Frontal cortex (tissue), 4 donors: ENCODE measurements at places on chromosomes 7 and 10. TPM values are rescaled to one million over a fixed set of nuclear protein-coding genes. Genes with fewer than 3 reads are reported as not detected.

Gene EPO
- total RNA-seq, result not detected

Gene HOXA3
- total RNA-seq, result not detected

Gene H2BK1
- total RNA-seq, result not detected

Gene TBXAS1
- 2.9 TPM for total RNA-seq

Gene EBF3
- 0.82 TPM for total RNA-seq

Gene ZNF488
- total RNA-seq, result 0.41 TPM

Gene NEUROD6
- total RNA-seq, result 653 TPM

Gene BBS9
- 91.3 TPM for total RNA-seq

Gene NFE2L3
- total RNA-seq, result 9.8 TPM

Gene ABCB4
- 1.2 TPM for total RNA-seq

GRCh38 chr7:99293167-99293566, 20.5 kb downstream of the MYH16 start:
- DNase-seq, result no peak

GRCh38 chr10:32948451-32948850, 9.6 kb downstream of the ITGB1 start:
- no peak for DNase-seq

DNA sequence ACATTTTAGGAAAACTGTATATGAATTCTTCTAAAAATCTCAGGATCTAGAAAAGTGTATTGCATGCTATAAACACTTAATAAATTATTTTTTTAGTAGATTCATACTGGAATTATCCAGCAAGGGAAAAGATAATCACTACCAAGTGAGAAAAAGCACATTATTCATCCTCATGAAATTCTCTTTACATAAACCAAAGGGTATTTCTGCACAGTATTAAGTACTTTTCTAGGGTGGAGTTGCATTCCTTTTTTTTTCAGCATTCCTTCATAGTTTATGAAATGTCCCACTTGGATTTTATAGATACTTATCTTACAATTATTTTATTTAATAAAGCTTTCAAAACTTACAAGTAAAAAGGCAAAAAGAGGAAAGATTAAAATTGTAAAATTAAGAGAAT, 403.3 kb downstream of the HGF start:
- no peak for DNase-seq

DNA sequence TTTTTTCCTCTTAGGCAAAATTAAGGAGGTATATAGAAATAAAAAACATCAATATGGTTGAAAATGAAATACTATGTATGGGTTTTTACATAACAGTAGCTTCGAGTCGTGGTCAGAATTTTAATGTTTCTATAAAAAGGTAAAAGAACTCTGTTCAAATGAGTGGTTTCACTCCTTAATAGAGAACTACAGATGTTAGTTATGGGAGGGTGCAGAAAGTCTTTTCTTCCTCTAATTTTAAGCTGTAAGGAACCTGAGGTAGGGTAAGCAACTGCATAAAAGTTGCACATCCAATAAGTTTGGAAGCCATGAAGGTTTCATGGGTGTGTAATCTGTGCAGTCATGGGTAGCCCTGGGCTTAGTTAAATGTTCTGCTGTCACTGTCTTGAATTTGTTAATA, 141.3 kb downstream of the SUGCT start:
- DNase-seq, result no peak

GRCh38 chr7:152674860-152675758, 832 bp downstream of the XRCC2 start:
- DNase-seq, result no peak

DNA sequence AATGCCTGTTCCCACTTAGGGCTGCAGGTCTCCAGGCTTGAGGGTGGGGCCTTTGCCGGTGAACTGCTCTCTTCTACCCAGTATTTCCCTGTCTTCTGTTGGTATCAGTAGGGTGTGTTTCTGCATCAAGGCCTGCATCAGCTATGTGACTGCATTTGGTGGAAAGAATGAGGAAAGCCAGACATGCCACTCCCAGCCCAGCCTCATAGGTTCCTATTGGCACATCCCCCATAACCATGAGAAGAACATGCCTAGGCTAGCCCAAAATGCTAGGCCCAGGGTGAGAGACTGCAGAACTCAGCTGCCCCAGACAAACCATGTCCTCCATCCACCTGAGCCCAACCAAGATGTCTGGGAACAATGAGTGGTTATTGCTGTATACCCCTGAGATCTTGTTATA, 380.3 kb upstream of the ADARB2 start:
- no peak for DNase-seq

DNA sequence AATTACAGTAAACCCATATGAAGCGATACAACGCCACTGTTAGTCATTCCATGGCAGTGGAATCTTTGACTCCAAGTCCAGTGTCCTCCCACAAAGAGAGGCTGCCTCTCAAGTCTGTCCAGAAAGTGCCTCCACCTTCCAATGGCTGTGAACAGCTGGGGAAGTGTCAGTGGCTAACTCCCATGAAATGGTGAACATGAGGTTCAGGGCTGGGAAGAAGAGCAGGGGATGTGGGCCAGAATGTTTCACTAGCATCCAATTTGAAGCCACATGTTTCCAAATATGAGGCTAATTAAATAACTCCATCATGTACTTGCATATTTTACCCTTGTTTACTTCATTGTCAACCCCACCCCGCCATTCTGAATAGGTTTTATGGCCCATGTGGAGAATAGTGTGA, 53.1 kb upstream of the CHST15 start:
- no peak for DNase-seq

GRCh38 chr10:119323085-119324016, 116.0 kb downstream of the GRK5 start:
- DNase-seq, result no peak

DNA sequence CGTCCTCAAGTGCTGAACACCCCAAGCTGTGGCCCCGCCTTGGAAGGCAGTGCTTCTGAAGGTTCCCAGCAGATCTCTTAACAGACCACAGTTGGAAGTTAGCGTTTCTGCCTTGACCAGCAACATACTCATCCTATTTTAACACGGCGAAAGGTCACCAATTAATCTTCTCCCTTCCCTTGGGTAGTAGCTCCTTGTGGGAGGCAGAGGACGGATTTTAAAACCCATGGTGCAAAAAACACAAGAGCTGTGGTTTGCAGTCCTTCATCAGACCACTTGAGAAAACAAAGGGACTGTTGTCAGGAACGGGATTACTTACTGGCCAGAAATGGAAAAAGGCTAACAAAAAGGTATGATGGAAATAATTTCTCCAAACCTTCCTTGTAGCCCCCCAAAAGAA, 87.3 kb downstream of the BEND7 start:
- no peak for DNase-seq

DNA sequence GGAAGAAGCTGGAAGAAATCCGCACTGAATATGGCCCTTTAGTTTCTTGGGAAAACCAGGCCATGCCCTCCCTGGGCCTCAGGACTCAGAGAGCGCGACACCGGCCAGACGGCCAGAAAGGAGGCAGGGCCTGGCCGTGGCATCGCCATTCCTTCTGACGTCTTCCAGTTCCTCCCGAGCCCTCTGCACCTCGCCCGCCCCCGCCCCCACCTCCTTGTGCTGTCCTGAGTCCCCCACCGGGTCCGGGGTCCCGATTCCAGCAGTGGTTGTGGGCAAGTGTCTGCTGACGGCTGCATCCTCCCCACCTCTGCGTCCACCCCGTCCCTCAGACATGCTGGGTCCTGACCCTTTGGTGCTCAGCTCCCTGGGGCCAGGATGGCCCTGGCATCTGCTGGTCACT, 312.1 kb upstream of the SHH start:
- no peak for DNase-seq

DNA sequence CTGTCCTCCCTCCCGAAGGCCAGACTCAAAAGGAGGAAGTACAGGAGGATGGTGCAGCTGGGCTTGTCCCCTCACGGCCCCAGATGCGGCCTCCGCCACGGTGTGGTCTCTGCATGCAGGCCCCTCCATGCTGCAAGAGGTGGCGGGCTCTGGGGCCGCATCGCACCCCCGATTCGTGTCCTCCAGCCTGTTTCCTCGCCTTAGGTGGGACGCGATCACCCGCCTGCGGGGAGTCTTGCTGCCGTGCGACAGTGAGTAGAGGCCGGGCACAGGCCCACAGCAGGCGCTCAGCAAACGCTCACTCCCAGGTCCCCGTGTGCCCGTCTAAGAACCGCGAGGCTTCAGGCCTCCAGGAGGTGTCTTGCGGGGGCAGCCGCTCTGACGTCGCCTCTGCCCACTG, 13.9 kb upstream of the FAM20C start:
- DNase-seq, result no peak

DNA sequence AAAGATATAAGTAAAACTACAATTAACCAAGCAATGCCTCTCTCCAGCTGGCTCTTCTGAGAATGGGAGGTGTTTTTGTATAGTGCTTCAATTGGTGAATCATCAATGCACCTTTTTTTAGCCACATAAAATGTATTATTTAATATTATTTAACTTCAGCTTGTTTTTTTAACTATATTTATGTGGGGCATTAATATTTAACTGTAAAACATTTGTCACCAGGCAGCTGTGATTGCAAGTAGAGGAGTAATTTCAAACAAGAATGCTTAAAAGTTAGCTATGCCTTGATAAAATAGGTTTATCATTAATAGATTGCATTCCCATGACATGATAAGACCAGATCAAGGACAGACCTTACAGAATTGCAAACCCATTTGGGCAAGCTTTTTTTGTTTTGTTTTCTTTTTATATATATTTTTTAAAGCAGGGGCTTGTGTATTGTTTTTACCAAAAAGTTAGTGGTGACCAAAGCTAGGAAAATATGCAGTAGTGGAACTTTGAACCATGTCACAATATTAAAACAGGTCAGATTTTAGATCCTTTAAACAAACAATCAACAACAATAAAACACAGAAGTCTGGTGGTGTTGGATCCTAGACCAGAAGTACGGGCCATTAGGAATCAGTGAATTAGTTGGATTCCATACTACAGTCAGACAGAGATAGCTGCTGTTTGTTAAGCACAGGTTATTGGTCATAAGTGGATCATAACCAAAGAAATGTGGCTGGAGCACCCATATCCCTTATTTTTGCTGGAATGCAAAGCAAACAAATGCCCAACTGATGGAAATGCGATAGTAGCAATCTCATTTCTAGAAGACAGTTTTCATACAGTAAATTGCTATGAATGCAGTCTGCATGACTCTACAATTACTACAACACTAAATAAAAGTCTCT, 2.9 kb downstream of the CAV2 start:
- DNase-seq, result no peak

- no peak for DNase-seq
These were observed 714.1 kb downstream of the CNTNAP2 start for GRCh38 chr7:146830686-146831085.

DNA sequence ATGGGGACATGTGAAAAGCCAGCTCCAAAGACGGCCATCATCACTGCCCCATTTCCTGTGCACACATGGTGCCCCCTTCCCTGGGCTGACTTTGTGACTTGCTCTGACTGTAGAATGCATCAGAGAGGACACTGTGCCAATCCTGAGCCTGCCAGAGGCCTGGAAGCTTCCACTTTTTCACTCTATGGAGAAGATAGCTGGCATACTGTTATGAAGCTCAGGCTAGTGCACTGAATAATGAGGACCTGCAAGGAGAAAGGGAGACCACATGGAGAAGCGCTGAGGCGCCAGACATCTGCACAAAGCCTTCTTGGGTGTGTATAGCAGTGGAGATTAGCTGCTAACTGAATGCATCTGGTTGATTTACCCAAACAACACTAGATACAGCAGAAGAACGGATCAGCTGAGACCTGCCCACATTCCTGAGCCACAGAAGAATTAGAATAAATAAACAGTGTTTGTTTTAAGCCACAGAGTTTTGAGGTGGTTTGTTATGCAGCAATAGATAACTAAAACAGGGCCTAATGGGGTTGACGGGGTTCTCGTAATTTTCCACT, 58.9 kb upstream of the C10orf90 start:
- DNase-seq, result no peak

GRCh38 chr7:125845686-125846085, 916.1 kb upstream of the POT1 start:
- no peak for DNase-seq

DNA sequence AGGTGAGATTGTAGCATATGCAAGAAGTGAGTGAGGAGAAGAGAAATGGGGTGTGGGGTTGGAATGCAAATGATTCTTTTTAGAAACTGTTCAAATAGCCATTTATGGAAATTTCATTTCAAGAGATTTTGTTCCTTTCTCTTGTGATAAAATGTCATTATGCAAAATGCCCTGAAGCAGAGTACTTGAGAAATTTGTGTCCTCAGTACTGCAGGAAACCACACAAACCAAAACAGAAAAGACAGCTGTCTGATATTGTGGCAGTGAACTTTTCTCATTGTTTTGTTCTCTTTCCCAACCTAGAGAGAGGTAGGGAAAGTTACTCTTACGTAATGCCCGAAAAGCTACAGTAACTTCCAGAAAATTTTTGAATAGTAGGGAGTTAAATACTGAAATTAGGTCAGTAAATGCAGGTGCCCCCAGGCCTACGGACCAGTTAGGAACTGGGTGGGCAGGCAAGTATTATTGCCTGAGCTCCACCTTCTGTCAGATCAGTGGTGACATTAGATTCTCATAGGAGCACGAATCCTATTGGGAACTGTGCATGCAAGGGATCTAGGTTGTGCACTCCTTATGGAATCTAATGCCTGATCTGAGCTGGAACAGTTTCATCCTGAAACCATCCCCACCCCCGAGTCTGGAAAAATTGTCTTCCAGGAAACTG, 34.0 kb downstream of the DLD start:
- DNase-seq, result no peak

- DNase-seq, result peak; percentile 81
These were observed 613 bp downstream of the MAPK8 start for GRCh38 chr10:48306870-48307710.

GRCh38 chr10:57165671-57166070, 804.6 kb upstream of the ZWINT start:
- DNase-seq, result no peak

DNA sequence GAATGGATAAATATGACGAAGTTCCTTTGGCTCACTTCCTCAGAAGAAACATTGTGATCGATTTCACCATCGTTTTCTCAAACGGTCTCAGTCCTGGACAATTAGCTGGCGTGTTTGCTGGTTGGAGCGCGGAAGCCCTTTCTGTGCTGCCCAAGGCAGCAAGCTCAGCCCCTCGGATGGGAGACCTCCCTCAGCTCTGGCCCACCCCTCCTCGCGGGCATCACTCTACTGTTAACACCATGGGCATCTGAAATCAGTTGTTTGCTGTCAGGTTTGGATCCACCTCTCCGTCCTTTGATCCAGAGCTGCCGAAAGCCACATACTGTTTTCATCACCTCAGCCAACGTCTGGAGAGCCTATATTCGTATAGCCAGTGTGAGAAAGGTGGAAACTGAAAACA, 68.2 kb downstream of the C10orf143 start:
- no peak for DNase-seq

GRCh38 chr7:139886899-139887298, 57.8 kb downstream of the TBXAS1 start:
- DNase-seq, result no peak

GRCh38 chr10:1102416-1102815, 46.2 kb downstream of the WDR37 start:
- no peak for DNase-seq
